ENCODE measurements at places on chromosomes 6 and 20. TPM values are rescaled to one million over a fixed set of nuclear protein-coding genes. Genes with fewer than 3 reads are reported as not detected.

NECAB3 gene
- polyA plus RNA-seq = 32.1 TPM

PBOV1 gene
- not detected for polyA plus RNA-seq

AVP gene
- not detected for polyA plus RNA-seq

PSMB1 gene
- polyA plus RNA-seq = 112 TPM

RBM24 gene
- polyA plus RNA-seq = 380 TPM

APOM gene
- polyA plus RNA-seq = 3.3 TPM

PPP1R3G gene
- polyA plus RNA-seq = 1.9 TPM

TFAP2D gene
- not detected for polyA plus RNA-seq

RAET1E gene
- 0.45 TPM for polyA plus RNA-seq

JPH2 gene
- 127 TPM for polyA plus RNA-seq

CYP21A2 gene
- polyA plus RNA-seq = 1.8 TPM

Data from hindlimb muscle (tissue), 1 donor.